ENCODE measurements at places on chromosomes 2 and 18.

DNA sequence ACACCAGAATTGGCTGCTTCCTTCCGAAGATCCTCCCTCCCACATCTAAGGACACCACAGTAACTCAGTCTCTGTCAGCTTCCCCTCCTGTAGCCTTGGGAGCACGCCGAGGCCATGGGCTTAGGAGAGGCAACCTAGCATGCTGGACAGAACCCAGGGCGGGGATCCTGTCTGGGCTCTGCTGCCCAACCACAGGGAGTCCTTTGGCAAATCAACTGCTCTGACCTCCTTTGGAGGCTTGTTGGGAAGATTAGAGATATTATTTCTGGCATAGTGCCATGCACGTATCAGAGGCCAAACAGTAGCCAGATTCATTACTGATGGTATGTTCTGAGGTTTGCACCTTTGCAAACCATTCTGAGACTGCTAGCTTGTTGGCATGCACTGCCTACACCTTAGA lies 262.7 kb upstream of the EPAS1 start:
- DNase-seq, result no peak

- no peak for DNase-seq
These were observed 64.2 kb downstream of the EMX1 start for GRCh38 chr2:72981536-72981935.

DNA sequence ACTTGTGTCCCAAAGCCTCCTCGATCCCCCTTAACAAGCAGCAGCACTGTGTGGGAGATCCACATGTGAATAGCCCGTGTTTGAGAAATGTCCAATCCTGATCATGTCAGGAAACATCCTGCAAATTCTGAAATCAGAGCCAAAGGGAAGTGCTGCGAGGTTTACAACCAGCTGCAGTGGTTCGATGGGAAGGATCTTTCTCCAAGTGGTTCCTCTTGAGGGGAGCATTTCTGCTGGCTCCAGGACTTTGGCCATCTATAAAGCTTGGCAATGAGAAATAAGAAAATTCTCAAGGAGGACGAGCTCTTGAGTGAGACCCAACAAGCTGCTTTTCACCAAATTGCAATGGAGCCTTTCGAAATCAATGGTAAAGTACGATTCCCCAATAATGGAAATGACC lies at the start of gene MARCO:
Gene MARCO (plus strand): TSS at position 164 of the 400 bp plus-strand sequence. CDS start 107 bp downstream, at position 271.
- no peak for DNase-seq

- peak; percentile 23 for DNase-seq
These were observed 252.2 kb downstream of the KLHL29 start for GRCh38 chr2:23637011-23637778.

DNA sequence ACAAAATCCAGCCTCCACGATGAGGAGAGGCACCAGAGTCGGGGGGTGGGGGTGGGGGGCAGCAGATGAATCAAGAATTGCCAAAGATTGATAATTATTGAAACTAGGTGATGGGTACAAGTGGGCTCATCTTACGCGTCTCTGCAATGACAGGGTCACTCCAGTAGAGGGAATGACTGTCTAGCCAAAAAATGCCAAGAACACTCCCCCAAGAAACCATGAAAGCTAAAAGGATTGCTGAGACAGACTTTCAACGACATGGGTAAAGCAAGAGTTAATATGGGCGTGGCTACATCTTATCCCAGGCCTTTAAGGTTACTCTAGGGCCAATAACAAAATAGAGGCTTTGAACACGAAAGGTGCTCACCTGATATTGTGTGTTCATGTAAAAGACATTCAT lies 86.5 kb downstream of the STK39 start:
- peak; percentile 6 for DNase-seq

GRCh38 chr2:53994818-53995808 lies 24.3 kb upstream of the PSME4 start:
- no peak for DNase-seq

DNA sequence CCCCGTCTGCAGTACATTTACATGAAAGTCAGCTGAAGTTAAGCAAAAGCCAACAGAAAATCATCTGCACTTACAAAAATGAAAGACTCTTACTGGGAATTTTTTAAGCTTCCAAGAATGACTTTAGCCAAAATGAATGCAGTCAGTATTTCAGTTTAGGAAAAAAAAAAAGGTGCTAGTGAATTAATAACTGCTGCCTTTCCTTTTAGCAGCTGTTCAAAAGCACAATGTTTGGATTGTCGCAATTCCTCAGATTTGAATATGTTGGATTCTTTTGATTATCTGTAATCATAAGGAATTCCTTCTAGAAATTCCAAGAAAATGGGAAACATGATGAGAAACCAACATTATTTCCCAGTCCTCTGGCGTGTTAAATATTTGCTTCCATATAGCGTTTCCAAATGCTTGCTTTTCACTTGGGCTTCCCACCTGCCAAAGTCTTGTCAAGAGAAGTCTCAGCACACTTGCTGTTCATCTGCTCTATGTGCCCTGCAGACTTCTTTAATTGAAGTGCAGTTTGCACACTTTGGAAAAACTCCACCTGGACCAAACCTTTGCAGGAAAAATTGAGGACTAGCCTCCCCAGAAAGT lies 653.0 kb upstream of the SLC39A10 start:
- no peak for DNase-seq

DNA sequence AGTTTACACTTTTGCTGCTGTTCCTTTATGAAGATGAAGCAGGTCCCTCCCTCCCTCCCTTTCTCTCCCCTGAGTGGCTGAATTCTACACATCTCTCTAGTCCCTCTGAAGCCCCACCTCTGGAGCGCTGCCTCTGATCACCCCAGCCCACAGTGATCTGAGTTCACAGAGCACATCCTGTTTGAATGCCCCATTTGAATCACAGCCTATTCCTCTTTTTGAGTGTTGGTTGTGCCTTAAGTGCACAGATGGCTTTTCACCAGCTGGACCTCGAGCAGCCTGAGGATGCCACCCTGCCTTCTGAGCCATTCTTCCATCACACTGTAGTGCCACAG lies 87.1 kb downstream of the ITGB1BP1 start:
- DNase-seq, result no peak

GRCh38 chr2:70516596-70516995 lies 37.0 kb downstream of the TGFA start:
- no peak for DNase-seq

- DNase-seq, result no peak
These were observed 53.5 kb downstream of the RDH14 start for GRCh38 chr2:18506883-18507509.

GRCh38 chr2:153641046-153641445 lies 162.5 kb upstream of the RPRM start:
- no peak for DNase-seq

DNA sequence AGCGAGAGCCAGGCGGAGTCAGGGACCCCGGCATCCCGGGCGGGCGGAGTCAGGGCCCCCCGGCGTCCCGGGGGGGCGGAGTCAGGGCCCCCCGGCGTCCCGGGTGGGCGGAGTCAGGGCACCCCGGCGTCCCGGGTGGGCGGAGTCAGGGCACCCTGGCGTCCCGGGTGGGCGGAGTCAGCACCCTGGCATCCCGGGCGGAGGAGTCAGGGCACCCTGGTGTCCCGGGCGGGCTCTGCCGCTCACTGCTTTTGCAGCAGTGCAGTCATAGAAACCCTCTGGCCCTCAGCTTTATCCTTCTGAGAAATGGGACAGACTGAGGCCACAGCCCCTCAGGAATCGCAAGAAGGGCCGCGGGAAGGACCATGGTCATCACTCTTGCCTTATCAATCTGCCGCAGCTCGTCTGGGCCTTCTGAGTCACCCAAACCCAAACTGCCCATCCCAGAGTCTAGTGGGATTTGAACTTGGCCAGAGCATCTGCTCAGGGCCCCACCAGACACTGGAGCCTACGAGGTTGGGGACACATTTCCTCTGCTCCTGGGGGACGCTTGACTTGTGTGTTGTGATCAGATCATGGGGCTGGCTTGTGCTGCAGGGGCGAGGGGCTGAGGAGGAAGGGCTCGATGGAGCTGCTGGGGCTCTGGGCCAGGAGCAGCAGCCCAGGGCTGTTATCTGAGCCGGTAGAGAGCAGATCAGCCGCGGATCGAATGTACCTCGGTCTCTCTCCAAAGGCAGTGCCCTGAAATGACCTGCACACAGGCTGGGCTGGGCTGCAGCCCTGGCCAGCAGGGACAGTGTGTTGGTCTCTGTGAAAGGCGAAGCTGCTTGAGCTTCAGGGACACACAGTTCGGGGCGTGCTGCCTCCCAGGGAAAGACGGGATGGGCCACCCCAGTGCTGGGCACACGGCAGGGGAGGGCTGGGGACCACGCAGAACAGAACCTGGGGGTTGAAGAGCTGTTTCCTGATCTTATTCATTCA lies 290.1 kb upstream of the HDAC4 start:
- no peak for DNase-seq

GRCh38 chr2:148614014-148614321 lies 30.6 kb upstream of the EPC2 start:
- DNase-seq, result no peak

DNA sequence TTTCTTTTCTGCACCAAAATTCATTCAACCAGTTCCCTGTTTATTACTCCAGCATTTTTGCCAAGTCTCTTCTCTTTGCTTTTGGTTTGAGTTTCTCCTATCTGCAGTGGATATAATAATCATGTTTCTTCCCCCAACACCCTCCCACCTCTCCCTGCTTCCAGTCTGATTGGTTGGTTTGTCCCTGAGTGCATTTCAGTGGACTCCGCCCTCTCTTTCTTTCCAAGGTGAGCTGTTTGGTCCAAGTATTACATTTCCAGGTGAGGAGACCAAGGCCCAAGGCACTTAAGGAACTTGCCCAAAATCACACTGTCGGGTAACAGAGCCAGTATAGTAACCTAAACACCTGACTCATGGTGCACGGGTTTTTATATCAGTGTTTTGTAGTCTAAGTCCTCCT lies 17.7 kb downstream of the MRO start:
- no peak for DNase-seq

- DNase-seq, result no peak
These were observed 154.0 kb downstream of the MBP start for GRCh38 chr18:76978616-76979015.

GRCh38 chr2:1591978-1592907 lies 152.1 kb downstream of the PXDN start:
- DNase-seq, result peak; percentile 71

DNA sequence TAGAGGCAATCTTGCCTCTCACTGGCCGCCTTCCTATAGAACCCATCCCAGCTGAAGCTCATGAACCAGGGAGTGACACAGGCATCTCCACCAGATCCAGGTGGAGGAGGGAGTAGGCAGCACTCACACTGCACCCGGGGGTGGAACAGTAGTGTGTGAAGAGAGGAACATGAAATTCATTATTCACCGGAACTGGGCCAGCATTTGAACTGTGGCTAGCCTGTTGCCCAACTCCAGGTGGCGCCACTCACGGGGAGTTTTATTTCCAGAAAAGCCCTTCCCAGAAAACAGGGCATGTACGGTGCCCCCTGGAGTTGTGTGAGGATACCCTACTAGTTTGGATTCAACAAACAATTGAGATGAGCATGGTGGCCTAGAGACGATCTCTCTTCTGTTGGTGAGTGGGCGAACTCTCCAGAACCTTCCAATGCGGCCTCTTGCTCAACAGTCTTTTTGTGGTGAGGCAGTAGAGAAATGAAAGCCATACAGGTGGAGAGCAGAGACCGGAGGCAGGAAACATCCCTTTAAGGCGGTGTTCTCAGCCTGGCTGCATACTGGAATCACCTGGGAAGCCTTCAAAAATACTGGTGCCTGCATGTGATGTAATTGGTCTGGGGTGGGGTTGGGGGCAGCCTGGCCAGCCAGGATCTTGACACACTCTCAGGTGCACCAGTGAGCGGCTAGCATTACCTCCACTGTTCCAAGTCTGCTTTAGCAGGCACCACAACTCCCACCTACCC lies 73.5 kb upstream of the NEDD4L start:
- DNase-seq, result peak; percentile 10

DNA sequence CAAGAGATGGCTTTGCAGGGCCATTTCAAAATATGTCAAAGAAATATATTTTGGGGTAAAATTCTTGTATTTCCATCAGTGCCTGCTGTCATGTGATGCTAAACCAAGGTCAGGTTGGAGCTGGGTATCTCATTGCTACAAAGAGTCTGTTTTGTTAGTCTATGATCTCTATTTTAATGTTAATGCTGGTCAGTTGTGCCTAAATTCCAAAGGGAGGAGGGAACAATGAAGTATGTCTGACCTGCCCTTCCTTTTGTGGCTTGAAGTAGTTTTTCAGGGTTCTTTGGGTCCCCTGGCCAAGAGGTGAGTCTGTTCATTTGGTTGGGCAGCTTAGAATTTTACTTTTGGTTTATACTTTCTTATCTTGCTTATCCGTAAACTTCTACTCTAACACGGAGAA lies 61.6 kb upstream of the DYNAP start:
- DNase-seq, result no peak

GRCh38 chr2:1625281-1626001 lies 118.9 kb downstream of the PXDN start:
- DNase-seq, result peak; percentile 34

DNA sequence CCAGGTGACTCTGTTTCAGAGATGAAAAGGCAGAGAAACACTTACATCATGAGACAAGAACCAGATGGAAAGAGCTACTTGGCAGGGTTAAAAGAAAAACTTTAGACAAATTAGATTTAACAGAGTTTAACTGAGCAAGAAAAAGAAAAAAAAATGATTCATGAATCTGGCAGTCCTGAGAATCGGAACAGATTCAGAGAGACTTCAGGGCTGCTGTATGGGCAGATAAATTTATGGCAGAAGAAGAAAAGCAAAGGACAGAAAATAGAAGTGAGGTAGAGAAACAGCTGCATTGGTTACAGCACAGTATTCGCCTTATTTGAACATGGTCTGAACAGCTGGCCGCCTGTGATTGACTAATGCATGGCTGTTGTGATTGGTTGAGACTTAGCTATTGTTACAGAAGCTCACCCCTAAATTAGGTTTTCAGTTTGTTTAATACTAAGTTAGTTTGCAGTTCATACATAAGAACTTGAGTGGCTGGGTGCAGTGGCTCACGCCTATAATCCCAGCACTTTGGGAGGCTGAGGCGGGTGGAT lies 43.0 kb upstream of the RHOB start:
- DNase-seq, result no peak

DNA sequence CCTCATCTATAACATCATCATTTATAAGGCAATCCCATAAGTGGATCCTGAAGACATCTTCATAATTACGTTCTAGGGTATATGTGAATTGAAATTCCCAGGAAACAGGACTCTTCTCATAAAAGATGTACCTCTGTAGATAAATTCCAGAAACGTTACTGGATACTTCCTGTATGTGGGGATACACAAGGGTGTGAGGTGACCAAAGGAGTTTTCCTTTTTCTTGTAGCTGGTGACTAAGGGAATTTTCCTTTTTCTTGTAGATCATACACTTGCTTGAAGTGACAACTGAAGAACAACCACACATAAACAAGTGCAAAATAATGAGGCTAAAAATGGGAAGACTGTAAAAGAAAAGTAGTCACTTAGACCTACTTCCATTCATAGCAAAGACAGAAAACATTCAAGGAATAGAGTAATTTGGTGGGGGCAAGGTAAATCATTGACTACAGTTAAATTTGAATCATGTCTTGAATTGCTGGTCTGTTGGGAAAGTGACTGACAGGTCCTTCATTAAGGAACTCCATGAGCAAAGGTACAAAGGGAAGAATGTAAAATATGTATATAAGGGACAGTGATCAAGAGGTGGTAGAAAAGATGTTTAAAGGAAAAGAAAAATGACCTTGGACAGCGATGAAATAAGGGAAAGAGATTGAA lies 53.2 kb upstream of the UBE2E3 start:
- DNase-seq, result no peak
